ENCODE measurements at places on chromosomes 2 and 18.

DNA sequence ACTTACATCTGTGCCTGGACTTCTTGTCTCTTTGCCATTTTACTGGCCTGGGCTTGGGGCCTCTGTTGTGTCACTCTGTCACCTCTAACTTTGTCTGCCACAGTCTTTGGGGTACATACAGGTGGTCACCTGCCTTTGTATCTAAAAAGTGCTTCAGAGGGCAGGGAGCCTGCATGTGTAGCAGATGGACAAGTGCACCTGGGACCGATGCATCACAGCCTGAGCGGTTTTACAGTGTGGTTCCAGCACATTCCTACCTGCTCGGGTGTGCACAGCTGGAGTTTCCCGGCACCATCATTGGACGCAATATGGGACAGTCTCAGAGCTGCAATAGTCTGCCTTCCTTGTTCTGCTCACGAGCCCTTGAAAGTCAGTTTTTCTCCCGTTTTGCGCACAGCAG is 249.8 kb upstream of the RAB12 start:
- no peak for DNase-seq

GRCh38 chr2:240557808-240558207 is at the start of gene ANKMY1:
Gene ANKMY1, minus strand, starts transcription at chr2:240557988. Its CDS starts 653 bp downstream, at chr2:240557335.
- peak; percentile 83 for DNase-seq

DNA sequence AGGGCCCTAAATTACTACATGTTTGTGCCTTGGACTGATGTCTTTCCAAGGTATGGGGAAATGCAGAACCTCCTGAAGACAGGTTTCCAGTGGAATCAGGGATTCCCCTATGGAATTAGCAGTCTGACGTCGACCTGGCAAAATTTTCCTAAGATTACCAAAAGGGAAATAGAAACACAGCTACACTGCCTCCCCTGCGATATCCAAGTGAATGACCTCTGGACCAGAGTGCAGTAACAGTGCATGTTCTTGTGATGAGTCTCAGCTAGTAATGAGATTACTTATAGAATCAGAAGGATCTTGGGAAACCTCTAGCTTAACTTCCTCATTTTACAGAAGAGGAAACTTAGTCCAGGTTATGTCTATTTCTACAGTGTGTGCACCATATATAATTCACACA is 21.3 kb upstream of the CHST9 start:
- no peak for DNase-seq

GRCh38 chr2:50838316-50838715 is 193.6 kb downstream of the NRXN1 start:
- no peak for DNase-seq
